ENCODE measurements at places on chromosomes 12 and 14. TPM values are rescaled to one million over a fixed set of nuclear protein-coding genes. Genes with fewer than 3 reads are reported as not detected.

Gene PTPN6
- total RNA-seq: 71.6 TPM

DNA sequence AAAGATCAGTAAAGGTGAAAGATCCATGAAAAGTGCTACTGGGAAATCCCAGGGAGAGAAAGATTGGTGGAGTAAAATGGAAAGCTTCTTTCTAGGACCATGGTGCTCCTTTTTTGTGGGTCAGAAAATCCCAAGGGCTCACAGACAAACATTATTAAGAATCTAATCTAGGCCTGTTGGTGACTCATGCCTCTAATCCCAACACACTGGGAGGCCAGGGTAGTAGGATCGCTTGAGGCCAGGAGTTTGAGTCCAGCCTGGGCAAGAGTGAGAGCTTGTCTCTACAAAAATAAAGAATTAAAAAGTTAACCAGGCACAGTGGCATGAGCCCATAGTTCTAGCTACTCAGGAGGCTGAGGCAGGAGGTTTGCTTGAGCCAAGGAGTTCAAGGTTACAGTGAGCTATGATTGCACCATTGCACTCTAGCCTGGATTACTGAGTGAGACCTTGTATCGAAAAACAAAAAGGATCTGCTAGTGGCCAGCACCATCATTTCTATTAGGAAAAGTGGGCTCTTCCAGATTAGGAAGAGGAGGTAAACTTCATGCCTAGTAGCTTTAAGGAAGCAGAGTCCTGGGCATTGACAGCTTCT is 43.0 kb downstream of the TXNRD1 start:
- DNase-seq: no peak
- H3K27ac ChIP-seq: no peak overlapping the region
- no peaks in the 10 kb centered on the region for H3K36me3 ChIP-seq

Gene TEX52
- not detected for total RNA-seq

DNA sequence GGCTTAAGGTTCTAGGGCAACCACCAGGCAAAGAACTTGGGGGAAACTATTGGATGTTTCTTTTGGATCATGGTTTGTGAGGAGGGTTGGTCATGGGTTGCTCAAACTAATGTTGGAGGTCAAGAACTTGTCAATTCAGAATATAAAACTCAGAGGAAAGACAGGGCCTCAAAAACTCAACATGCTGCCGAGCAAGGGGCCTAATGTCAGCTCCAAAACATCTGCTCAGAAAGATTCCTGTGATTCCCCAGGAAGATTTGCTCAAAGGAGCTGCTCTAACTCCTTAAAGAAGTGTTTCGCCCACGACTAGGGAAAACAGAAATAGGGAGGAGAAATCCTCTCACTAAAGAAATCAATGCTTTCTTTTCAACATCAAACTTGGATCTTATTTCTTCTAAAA is 3.7 kb upstream of the IGF1 start:
- no peaks in the 10 kb centered on the region for H3K36me3 ChIP-seq
- H3K27me3 ChIP-seq: peaks cover 6% of the 10 kb centered on the region
- peak overlapping the region; percentile 89 for H3K27ac ChIP-seq
- DNase-seq: no peak
- peak overlapping the region; percentile 74 for H3K4me3 ChIP-seq

Gene SYNE2
- total RNA-seq: 97.4 TPM

DNA sequence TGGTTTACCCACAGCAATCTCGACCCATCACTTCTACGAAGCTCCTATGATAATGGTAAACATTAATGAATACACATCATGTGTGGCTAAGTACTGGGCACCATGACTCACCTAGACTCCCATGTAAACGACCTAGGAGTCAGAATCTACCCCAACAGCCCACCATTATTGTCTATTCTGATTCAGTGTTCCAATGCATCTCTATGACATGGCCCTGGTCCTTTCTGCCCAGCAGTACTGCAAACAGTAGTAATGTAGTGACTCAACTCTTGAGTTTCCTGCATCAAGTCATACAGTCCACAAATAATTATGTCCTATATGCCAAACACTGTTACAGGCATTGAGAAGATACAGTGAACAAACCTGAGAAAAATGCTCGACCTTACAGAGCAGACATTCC is 14.6 kb downstream of the GTF2A1 start:
- peaks cover 8% of the 10 kb centered on the region for H3K36me3 ChIP-seq
- H3K27ac ChIP-seq: no peak overlapping the region
- H3K4me3 ChIP-seq: no peak overlapping the region
- no peak for DNase-seq
- H3K4me1 ChIP-seq: peaks cover 32% of the 10 kb centered on the region

- peaks cover 55% of the 10 kb centered on the region for H3K27me3 ChIP-seq
- peak overlapping the region; percentile 28 for H3K4me3 ChIP-seq
- no peaks in the 10 kb centered on the region for H3K36me3 ChIP-seq
- no peak for DNase-seq
Observed at GRCh38 chr12:94875525-94875924, 128.0 kb downstream of the NDUFA12 start.

Gene CIROP
- total RNA-seq: not detected

Gene TPPP2
- total RNA-seq: not detected

GRCh38 chr12:2169940-2170339 is 117.2 kb downstream of the CACNA1C start:
- H3K27ac ChIP-seq: no peak overlapping the region
- no peaks in the 10 kb centered on the region for H3K4me1 ChIP-seq
- H3K4me3 ChIP-seq: no peak overlapping the region
- H3K36me3 ChIP-seq: peaks cover 12% of the 10 kb centered on the region
- H3K27me3 ChIP-seq: peaks cover 8% of the 10 kb centered on the region
- no peak for DNase-seq

GRCh38 chr14:24291446-24292117 is 8.0 kb downstream of the DHRS1 start:
- no peaks in the 10 kb centered on the region for H3K27me3 ChIP-seq
- H3K4me3 ChIP-seq: no peak overlapping the region
- no peak for DNase-seq
- peaks cover 28% of the 10 kb centered on the region for H3K4me1 ChIP-seq

Data from natural killer cell treated with Interleukin-12 subunit alpha and Interleukin-12 subunit beta and Interleukin-15 and Interleukin-18, amount 100 ng/mL, for 72 hours (primary cell).